Dermis blood vessel endothelial cell (primary cell): ENCODE measurements at places on chromosomes 7 and 10. TPM values are rescaled to one million over a fixed set of nuclear protein-coding genes. Genes with fewer than 3 reads are reported as not detected.
A peak's percentile ranks its signal among the peaks of the same experiment; 100 is the strongest.

Gene SPDYE8
- not detected in 2 replicates for total RNA-seq

Gene ANXA8L1
- total RNA-seq = not detected in 2 replicates

- DNase-seq = no peak
Measured at GRCh38 chr10:117929327-117930067, 117.2 kb downstream of the RAB11FIP2 start.

DNA sequence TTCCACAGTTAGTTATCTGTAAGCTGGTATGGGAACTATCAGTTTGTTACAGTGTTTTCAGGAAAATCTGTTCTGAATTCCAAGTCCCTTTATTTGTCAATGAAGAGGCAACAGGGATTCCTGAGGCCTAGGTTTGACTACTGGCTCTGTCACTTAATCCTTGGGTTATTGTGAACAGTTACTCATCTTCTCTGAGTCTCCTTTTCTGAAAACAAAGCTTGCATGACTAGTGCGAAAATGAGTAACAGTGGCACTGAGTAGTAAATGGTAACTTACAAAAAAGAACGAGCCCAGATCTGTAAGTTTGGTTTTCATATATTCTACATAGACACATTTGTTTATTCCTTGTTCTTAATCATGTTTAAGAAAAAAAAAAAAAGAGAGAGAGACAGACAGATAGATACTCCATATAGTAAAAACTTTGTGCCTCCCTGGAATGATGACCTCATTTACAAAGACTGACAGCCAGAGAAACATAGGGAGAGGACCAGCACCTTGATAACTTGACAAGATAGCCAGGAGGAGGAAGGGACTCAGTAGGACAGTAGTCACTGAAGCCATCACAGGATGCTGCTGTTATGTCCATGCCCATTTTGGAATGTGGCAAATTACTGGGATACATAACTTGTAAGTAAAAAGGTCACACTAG, 1.9 kb downstream of the MRPS33 start:
- no peak for DNase-seq

- no peak for DNase-seq
Measured at GRCh38 chr10:103044942-103045489, 126.9 kb downstream of the CNNM2 start.

- peak; percentile 45 for DNase-seq
Measured at GRCh38 chr10:15163253-15163828, 5.2 kb downstream of the NMT2 start.

Gene DNAH11
- total RNA-seq = 0.34 and 0.65 TPM in 2 replicates

Gene NPFFR1
- not detected in 2 replicates for total RNA-seq

DNA sequence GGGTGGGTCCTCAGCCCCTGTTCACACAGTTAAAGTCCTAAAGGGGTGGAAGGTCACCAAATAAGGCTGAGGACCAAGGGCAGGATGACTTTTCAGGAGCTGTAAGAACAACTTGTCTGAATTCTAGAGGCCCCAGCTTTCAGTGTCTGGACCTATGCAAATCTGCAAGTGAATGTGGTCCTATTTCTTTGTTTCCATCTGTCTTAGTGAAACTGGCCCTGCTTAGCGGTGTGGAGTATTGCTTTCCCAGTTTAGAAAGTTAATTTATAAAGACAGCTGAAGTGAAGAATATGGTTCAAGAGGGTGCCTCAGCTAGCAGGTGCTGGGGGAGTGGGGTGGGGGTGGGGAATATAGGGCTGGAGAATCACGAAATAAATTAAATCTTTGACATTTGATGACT, 40.1 kb downstream of the HHEX start:
- no peak for DNase-seq

Gene LRRD1
- under 0.01 TPM in 1 of 2 replicates, not detected in the other for total RNA-seq
